ENCODE measurements at places on chromosomes 6 and 20.

- no peak for DNase-seq
Measured at GRCh38 chr6:46528961-46529750, 37.9 kb upstream of the RCAN2 start.

GRCh38 chr20:18999086-18999485, 185.5 kb downstream of the SCP2D1 start:
- no peak for DNase-seq

GRCh38 chr6:139448051-139448649, 73.7 kb upstream of the CITED2 start:
- DNase-seq, result no peak

GRCh38 chr6:10884245-10884972, 2.4 kb upstream of the SYCP2L start:
- DNase-seq, result no peak

- no peak for DNase-seq
Measured at GRCh38 chr6:30990422-30991086, 7.0 kb downstream of the MUC21 start.
